RWPE2 (cell line): ENCODE measurements at places on chromosomes 2 and 18.

GRCh38 chr2:158619496-158619895 is 162.7 kb downstream of the PKP4 start:
- no peak for DNase-seq
- peaks cover 29% of the 10 kb centered on the region for H3K36me3 ChIP-seq
- no peak overlapping the region for H3K4me3 ChIP-seq
- no peaks in the 10 kb centered on the region for H3K27me3 ChIP-seq
- H3K4me1 ChIP-seq: peaks cover 7% of the 10 kb centered on the region
- H3K27ac ChIP-seq: peak overlapping the region; percentile 22

DNA sequence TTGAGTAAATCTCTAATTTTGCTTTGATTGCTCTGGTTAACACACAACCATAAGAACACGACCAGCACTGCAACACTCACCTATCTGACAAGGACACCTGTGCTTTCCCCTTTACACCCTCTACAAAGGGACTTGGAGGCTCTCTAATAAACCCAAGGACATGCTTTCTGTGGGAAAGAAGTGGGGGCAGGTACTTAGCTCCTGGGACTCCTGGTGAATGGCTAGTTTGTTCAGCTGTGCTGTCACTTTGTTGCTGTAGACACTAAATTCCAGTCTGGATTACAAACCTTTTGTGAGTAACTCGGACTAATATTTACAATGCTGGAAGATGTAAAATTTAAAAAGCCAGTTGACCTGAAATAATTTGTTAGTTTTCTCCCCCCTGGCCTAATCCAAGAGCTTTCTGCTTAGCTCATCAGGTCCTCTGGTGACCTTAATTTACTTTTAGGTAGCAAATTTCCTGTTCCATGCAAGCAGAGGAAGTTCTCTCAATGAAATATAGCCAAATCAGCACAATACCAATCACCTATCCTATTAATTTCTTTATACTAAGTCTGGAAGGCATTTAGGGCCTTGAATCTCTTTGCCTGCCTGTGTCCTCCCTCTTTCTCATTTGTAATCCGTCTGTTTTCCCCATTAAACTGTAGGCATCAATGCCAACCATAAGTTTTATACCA is 67.5 kb downstream of the PLCL1 start:
- no peak overlapping the region for H3K27ac ChIP-seq
- H3K36me3 ChIP-seq: no peaks in the 10 kb centered on the region
- H3K4me1 ChIP-seq: no peaks in the 10 kb centered on the region
- H3K4me3 ChIP-seq: no peak overlapping the region
- DNase-seq: no peak
- no peaks in the 10 kb centered on the region for H3K27me3 ChIP-seq

- DNase-seq: no peak
- H3K27ac ChIP-seq: no peak overlapping the region
- H3K36me3 ChIP-seq: 0 out of 2 replicates have a peak, but pooled peaks cover 10% of the 10 kb centered on the region
- H3K27me3 ChIP-seq: no peaks in the 10 kb centered on the region
Observed at GRCh38 chr2:202545931-202546330, 88.8 kb upstream of the FAM117B start.

- no peak overlapping the region for H3K27ac ChIP-seq
- no peaks in the 10 kb centered on the region for H3K4me1 ChIP-seq
- H3K4me3 ChIP-seq: no peak overlapping the region
- no peak for DNase-seq
Observed at GRCh38 chr2:38648107-38648761, 17.7 kb upstream of the GALM start.

DNA sequence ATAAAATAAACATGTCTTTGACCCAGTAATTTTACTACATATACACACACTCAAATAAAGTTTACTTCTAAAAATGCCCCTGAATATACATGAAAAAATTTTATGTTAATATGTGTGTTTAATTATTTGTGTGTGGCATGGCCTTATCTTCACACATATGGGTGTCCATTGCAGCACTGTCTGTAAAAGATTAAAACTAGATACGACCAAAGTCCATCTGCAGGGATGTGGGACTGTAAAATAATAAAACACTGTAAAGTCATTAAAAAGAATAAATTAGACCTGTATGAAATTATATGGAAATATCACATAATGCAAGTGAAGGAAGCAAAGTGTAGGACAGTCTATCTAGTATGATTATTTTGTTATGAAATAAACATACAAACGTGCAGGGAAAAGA is 337.3 kb downstream of the RND3 start:
- no peak overlapping the region for H3K27ac ChIP-seq
- H3K4me1 ChIP-seq: peaks cover 4% of the 10 kb centered on the region
- H3K27me3 ChIP-seq: no peaks in the 10 kb centered on the region
- H3K36me3 ChIP-seq: no peaks in the 10 kb centered on the region
- no peak for DNase-seq

DNA sequence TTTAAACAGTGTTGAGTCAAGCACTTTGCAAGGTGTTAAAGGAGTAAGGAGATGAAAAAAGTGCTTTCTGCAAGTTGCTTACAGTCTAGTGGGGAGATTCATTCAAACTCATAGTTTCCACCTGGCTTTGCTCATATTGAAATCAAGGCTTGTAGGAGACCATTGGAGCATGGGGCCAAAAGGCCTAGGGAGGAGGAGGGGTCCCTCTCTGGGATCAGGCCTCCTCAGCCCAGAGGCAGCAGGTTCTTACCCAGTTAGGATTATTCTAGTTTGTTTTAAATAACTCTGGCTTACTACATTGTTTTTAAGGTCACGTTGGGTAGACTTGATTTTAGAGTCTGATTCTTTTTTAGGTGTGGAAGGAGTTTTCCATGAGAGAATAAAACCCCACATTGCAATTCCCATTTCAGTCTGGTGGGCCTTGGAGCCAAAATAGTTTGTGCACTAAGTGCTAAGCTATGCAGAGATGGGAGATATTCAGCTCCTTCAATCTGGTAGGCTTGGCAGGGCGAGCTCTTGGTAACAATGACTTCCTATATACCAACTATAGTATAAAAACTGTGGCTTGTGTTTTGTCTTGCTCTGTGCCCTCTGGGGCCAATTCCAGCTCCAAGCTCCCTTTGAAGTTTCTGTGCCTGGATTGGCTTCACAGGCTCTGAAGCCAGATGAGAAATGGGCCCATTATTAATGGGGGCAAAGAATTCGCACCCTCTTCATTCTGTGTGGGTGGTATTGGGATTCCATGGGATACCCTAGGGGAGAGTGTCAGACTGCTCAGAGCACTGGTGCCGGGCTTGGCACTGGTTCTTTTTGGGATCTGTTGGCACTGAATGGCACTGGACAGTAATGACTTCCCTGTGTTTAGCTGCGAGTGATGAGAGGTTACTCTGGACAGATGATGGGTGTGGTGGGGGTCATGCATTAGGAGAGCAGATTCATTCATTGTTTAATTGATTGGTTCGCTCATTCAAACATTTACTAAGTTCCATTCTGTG is 301.1 kb downstream of the MYCN start:
- no peaks in the 10 kb centered on the region for H3K36me3 ChIP-seq
- DNase-seq: no peak
- H3K4me1 ChIP-seq: no peaks in the 10 kb centered on the region

GRCh38 chr2:180190851-180191250 is 183.8 kb upstream of the CWC22 start:
- no peak overlapping the region for H3K4me3 ChIP-seq
- no peaks in the 10 kb centered on the region for H3K36me3 ChIP-seq
- no peak overlapping the region for H3K27ac ChIP-seq
- H3K4me1 ChIP-seq: no peaks in the 10 kb centered on the region

DNA sequence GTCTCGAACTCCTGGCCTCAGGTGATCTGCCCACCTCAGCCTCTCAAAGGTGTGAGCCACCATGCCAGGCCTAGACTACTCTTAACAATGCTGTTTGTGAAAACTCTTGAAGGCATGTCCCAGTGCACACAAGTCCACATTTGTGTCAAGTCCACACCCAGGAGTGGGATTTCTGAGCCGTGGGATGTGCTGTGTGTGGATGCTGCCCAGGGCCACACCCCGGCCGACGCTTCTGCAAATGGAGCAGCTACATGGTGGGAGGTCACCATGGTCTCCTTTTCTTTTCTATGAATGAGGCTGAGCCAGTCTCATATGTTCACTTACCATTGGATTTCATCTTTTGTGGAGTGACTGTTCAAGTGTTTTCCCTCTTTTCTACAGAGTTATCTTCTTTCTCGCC is 15.8 kb downstream of the SNED1 start:
- H3K36me3 ChIP-seq: no peaks in the 10 kb centered on the region
- no peaks in the 10 kb centered on the region for H3K4me1 ChIP-seq
- H3K27me3 ChIP-seq: no peaks in the 10 kb centered on the region
- no peak overlapping the region for H3K27ac ChIP-seq
- H3K4me3 ChIP-seq: no peak overlapping the region

- H3K4me1 ChIP-seq: no peaks in the 10 kb centered on the region
- H3K27me3 ChIP-seq: no peaks in the 10 kb centered on the region
- no peak for DNase-seq
Observed at GRCh38 chr2:8502316-8502715, 179.5 kb upstream of the ID2 start.

DNA sequence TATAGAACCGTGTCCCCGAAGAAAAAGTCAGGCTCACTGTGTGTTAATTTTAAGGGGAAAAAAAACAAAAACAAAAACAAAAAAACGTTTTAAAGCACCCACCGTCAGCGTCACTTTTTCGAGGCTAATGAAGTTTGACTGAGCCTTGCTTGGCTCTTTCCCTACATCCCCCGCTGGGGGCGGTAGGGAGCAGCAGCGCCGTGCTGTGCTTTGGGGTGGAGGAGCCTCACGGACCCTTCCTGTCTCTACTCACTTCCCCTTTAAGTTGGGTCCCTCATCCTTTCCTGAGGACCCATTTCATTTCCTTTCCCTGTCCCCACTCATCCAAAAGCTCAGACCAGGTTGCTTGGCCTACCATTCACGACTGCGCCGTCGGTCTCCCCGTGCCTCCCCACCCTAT is 82.8 kb upstream of the RPL31 start:
- H3K36me3 ChIP-seq: peaks cover 8% of the 10 kb centered on the region
- H3K4me3 ChIP-seq: no peak overlapping the region
- no peak overlapping the region for H3K27ac ChIP-seq
- no peaks in the 10 kb centered on the region for H3K27me3 ChIP-seq
- H3K4me1 ChIP-seq: no peaks in the 10 kb centered on the region
